Camera-type eye (tissue), 1 donor: ENCODE measurements at places on chromosomes 2 and 18. TPM values are rescaled to one million over a fixed set of nuclear protein-coding genes. Genes with fewer than 3 reads are reported as not detected.

The TGFA gene
- 3.4 TPM for total RNA-seq

The CNDP1 gene
- 9.9 TPM for total RNA-seq

The SP3 gene
- 183 TPM for total RNA-seq

The HOXD10 gene
- total RNA-seq = 0.16 TPM

The HS1BP3 gene
- total RNA-seq = 19.2 TPM

The CGREF1 gene
- 12.1 TPM for total RNA-seq

The RFTN2 gene
- 30.3 TPM for total RNA-seq

The SATB2 gene
- 6.6 TPM for total RNA-seq

The KCNIP3 gene
- 11.3 TPM for total RNA-seq

The SPRED2 gene
- 19.0 TPM for total RNA-seq
